ENCODE measurements at places on chromosomes 4 and X.

DNA sequence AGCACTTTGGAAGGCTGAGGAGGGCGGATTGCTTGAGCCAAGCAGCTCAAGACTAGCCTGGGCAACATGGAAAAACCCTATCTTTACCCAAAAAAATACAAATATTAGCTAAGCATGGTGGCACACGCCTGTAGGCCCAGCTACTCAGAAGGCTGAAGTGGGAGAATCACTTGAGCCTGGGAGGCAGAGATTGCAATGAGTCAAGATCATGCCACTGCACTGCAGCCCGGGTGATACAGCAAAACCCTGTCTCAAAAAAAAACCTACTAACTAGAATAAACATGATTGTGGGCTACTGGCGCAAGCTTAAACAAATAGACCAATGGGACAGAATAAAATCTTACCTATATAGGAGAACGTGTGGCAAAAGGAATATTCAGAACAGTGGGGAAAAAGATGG, 7.3 kb downstream of the CDKL2 start:
- DNase-seq: no peak

DNA sequence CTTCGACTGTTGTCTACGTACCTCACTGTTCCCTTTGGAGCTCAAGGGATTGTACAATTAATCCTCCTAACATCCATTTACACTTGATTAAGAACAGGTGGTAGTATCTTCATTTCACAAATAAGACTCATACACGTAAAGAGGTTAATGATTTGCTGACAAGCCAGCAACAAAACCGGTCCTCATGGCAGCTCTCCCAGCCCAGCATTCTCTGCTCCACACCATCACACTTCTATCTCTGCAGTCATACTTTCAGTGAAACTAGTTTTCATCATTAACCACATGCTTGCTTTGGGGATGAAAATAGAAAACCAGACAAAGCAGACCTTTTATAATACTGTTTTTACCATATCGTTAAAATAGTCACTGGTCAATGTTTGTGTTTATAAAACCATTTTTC, 28.7 kb upstream of the CASK start:
- no peak for DNase-seq

GRCh38 chr4:155546451-155546850, 120.2 kb upstream of the GUCY1A1 start:
- DNase-seq: no peak

GRCh38 chrX:97685753-97686152, 802.0 kb downstream of the RPA4 start:
- no peak for DNase-seq

- no peak for DNase-seq
These were observed 27.8 kb upstream of the OPHN1 start for GRCh38 chrX:68461093-68461492.
